SW 1271 (cell line): ENCODE measurements at places on chromosomes 3 and 15.
A peak's percentile ranks its signal among the peaks of the same experiment; 100 is the strongest.

DNA sequence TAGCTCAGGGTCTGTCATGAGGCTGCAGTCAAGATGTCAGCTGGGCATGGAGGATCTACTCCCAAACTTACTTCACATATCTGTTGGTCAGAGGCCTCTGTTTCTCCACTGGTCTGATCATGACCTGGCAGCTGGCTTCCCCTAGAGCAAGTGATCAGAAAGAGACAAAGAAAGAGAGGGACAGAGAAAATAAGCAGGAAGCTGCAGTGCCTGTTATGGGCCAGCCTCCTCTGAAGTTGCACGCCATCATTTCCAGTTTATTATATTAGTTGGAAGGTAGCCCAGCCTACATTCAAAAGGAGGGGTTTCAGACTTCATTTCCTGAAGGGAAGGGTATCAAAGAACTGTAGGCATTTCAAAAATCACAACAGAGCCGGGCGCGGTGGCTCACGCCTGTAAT is 5.0 kb upstream of the RPP25 start:
- no peak for DNase-seq

DNA sequence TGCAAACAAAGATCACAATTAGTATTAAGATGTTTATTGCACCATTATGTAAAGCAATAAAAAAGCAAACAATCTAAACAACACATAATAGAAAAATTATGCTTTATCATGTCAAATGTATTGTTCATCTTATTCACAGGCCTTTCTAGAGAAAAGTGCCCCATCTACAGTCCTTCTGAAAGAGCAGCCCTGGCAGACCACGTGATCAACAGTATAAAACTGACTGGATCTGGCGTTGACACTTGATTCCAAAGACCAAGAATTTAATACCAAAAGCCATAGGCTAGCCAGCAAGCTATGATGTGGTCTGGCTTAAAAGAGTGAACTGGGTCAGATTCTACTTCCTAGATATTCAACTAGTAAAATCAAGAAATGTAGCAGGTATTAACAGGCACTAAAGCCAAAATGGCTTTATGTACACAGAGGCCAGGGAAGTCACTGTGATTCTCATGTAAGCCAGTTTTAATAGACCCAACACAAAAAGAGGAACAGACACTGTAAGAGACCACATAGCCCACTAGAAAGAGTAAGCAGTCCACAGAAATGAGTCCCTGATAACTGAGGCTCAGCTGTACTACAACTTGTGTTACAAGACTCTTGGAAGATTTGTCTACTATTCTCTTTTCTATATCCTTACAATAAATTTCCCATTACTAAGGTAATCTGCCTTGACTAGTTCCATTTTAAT is 32.5 kb downstream of the DMXL2 start:
- no peak for DNase-seq

DNA sequence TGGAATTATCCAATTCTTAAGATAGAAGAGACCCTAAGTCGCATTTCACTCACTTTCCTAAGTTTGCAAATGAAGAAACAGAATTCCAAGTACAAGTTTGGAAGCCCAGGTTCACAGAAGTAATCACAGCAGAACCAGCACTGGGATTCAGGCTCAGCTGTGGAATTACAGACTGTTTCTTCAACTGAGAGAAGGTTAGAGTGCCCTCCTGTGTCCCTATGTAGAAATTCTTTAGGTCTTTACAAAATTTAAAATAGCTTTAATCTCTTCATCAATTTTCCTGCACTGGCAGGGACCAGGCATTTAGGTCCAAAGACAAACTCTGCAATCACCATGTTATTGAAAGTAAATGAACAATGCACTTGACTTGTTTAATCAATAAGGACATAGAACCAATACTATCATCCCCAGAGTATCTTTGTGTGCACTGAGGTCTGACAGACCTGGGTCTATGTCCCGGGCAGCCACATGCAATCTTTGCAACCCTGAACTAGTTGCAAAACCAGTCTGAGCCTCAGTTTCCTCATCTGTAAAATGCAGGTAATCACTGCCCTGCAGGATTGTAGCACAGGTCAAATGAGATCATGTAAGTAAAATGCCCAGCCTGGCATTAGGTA is 96.3 kb upstream of the ZBED2 start:
- DNase-seq: peak; percentile 78

DNA sequence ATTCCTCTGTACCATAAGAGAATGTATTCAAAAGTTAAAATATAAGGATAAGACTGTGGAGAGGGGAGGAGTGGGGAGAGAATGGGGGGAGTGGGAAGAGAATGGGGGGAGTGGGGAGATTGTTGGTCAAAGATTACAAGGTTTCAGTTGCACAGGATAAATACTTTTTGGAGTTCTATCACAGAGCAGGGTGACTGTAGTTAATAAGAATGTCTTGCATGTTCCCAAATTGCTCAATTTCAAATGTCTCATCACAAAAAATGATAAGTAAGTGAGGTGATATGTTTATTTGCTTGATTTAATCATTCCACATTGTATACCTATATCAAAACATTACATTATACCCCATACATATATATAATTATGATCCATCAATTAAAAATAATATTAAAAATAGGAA is 23.0 kb upstream of the MEF2A start:
- no peak for DNase-seq

DNA sequence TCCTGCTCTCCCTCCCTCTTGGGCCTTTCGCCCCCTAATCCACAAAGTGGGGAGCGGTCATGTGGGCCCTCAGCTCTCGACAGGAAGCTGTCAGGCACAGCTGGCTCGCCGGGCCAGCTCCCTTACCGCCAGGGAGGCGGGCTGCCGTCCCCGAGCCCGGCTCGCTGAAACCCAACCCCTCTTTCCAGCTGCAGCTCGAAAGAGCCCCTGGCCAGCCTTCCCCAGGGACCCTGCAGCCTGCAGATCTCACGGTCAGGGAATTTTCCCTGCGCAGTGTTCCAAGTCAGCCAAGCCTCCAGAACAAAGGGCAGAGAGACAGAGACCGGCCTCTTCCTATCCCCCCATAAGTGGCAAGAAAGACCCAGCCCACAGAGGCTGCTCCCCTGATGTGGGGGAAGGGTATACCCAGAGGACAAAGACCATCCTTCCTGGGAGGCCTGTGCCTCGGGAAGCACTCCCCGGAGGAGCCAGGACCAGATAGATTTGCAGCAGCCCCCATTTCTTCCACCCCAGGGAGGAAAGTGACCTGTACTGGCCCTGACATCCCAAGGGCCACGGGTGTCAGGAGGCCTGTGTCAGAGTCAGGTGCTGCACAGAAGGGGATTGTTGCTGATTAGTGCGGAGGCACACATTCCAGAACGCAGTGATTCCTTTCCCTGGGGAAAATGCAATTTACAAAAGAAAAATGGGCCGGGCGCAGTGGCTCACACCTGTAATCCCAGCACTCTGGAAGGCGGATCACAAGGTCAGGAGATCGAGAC is 32.6 kb downstream of the MAGEF1 start:
- DNase-seq: no peak

GRCh38 chr15:72845981-72846383 is 62.4 kb upstream of the ADPGK start:
- no peak for DNase-seq

- no peak for DNase-seq
Observed at GRCh38 chr3:149767720-149768119, 15.4 kb upstream of the COMMD2 start.

DNA sequence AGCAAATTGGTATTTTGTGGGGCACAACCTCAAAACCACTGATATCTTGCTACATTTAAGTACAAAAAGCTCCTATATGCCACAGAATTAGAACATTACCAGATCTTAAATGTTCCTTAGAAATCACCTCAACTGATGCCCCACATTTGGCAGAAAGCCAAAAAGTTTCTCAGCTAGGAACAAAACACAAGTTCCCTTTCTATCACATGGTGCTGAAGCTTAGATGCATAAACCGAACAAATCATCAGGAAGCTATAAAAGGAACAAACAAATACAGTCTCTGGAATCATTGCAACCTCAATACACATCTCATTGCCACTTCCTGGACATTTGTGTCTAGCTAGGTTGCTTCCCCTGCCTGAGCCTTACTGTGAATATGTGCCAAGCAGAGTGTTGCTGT is 492.6 kb downstream of the LPP start:
- DNase-seq: no peak

DNA sequence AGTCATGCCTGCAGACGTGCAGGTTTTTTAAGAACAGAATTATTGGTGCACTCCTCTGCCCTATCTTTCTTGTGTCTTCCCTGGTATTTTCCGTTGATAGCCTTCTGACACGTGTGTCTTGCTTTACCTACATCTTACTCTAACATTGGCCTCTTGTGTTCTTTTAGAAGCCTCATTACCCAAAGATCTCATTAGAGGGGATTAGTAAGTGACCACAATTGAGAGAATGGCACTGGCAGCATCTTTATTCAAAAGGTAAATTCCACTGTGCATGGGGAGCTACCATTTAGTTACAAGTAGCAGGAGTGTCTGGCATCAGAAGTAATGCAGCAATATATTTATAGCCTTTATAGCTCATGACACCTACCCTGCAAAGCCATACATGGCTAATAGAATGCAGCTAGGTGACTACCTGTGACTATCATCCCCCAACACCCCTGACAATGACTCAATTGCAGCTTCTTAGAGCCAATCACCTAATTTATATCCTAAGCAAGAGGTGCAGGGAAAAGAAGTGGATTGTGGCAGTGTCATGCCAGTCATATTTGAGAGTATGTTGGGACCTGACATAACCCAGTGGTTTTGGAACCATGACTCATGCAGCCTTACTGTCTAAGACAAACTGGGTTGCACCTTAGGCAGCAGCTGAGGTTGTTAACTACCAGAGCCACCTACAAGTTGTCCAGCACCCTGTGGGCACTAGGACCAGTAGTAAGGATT is 164.8 kb downstream of the GRM7 start:
- DNase-seq: no peak

DNA sequence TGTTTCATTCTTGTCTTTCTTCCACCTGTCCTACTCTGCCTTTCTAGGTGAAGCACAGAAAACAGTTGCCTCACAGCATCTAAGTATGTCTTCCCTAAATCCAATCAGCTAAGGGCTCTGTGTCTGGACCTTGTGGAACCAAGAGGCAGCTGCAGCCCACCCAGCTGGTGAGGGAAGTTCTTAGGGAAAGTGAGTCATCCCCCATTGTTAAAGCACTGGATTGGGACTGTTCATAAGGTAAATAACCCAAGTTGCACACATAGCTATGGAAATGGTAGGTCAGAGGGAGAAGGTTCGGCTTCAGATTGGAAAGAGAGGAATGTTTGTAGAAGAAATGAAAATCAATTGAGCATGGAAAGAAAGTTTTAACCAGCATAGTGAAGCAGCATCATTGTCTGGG is 18.0 kb upstream of the ARNT2 start:
- no peak for DNase-seq

DNA sequence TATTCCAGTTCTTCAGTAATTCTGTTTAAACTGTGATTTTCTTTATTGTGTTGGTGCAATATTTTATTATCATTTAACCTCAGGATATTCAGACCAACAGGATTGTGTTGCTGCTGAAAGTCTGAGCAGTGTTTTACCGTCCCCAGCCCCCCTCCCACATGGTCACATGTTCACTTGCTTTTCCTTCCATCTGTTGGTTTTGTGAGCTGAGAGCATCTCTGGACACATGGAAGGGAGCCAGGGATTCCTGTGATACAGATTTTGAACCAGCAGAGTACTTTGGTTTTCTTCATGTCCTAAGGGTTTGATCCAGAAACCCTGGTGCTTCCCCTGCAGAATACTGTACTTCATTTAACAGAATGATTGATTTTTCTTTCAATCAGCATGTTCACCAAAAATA is 11.9 kb downstream of the ARRDC4 start:
- no peak for DNase-seq
